Fibroblast of lung (primary cell): ENCODE measurements at places on chromosomes 2 and 18. TPM values are rescaled to one million over a fixed set of nuclear protein-coding genes. Genes with fewer than 3 reads are reported as not detected.

Gene CCDC74B
- 2.0 and 3.1 TPM in 2 replicates for total RNA-seq

DNA sequence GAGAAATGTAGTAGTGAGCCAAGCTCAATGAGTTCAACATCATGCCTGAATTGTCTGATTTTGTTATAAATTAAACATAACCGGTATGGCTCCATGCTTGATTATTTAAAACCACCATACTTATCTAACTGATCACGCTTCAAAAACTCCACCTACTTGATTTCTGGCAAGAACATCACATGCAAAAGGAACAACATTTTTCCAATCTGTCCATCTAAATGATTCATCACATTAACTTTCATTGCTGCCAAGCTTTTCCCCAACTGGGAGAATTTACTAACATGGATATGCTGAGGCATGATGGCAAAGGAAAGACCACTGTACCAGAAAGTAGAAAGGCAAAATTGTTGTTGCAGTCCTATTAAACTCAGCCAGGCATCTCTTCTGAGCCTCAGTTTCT lies 286.8 kb downstream of the TRIB2 start:
- H3K36me3 ChIP-seq, result no peaks in the 10 kb centered on the region
- no peak for DNase-seq
- no peak overlapping the region for H3K4me3 ChIP-seq
- H3K27ac ChIP-seq, result no peak overlapping the region
- no peaks in the 10 kb centered on the region for H3K27me3 ChIP-seq

GRCh38 chr2:75632091-75632701 lies 14.4 kb upstream of the MRPL19 start:
- H3K27ac ChIP-seq, result no peak overlapping the region
- H3K4me1 ChIP-seq, result peaks cover 2% of the 10 kb centered on the region
- DNase-seq, result no peak
- peak overlapping the region; percentile 29 for H3K4me3 ChIP-seq
- no peaks in the 10 kb centered on the region for H3K36me3 ChIP-seq

- no peaks in the 10 kb centered on the region for H3K4me1 ChIP-seq
- peak; percentile 55 for DNase-seq
- no peaks in the 10 kb centered on the region for H3K27me3 ChIP-seq
- no peak overlapping the region for H3K27ac ChIP-seq
These were observed 20.0 kb upstream of the KYNU start for GRCh38 chr2:142857256-142858164.

Gene TUBB8B
- not detected in 2 replicates for total RNA-seq

DNA sequence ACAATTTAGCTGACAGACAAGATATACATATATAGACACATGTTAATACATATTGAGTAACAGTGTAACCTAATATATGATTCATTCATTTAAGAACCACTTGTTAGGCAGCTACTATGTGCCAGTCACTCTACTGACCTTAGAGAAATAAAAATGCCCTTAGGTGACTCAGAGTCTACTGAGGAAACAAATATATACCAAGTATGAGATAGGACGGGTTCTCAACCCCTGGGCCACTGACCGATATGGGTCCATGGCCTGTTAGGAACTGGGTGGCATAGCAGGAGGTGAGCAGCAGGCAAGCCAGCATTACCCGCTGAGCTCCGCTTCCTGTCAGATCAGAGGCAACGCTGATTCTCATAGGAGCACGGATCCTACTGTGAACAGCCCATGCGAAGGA lies 14.8 kb downstream of the STRN start:
- no peak overlapping the region for H3K4me3 ChIP-seq
- H3K27me3 ChIP-seq, result no peaks in the 10 kb centered on the region
- DNase-seq, result peak; percentile 31
- no peak overlapping the region for H3K27ac ChIP-seq

- H3K27ac ChIP-seq, result no peak overlapping the region
- DNase-seq, result no peak
- peaks cover 18% of the 10 kb centered on the region for H3K4me1 ChIP-seq
- no peaks in the 10 kb centered on the region for H3K27me3 ChIP-seq
- H3K36me3 ChIP-seq, result peaks cover 12% of the 10 kb centered on the region
- H3K4me3 ChIP-seq, result no peak overlapping the region
These were observed 115.3 kb upstream of the ITGB6 start for GRCh38 chr2:160315337-160315736.

GRCh38 chr2:212157012-212157411 lies 381.6 kb downstream of the ERBB4 start:
- DNase-seq, result peak; percentile 64
- H3K4me1 ChIP-seq, result no peaks in the 10 kb centered on the region
- no peaks in the 10 kb centered on the region for H3K27me3 ChIP-seq
- H3K27ac ChIP-seq, result no peak overlapping the region

DNA sequence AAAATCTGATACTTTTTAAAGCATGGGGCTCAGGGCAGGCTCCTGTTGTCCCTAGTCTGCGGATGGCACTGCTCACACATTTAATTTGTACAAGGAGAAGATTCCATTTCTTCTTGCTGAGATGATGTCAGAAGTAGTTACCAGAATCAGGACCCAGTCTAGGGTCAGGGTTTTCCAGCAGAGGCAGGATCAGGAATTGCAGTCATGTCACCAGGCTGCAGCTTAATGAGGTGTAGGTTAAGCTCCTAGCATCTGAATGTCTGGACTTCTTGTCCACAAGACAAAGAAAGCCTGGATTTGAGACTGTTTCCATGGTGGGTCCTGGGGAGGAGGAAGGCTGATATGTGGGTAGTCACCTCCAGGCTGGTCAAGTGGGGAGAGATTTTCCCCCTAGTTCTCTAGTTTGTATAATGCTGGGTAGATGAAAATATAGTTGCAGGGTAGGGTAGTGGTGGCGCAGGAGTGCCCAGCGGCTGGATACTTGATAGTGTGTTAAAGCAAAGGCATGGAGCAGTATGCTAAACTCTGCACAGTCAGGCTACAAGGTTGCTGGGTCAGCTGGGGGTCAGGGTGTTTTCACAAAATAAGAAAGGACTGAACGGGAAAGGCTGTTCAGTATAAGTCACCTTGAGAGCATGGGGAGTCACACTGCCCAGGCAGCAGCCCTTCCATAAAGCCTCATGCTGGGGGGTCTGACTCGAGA lies 148.4 kb downstream of the PRKCE start:
- no peak for DNase-seq
- H3K4me1 ChIP-seq, result no peaks in the 10 kb centered on the region
- no peak overlapping the region for H3K4me3 ChIP-seq
- H3K27ac ChIP-seq, result no peak overlapping the region
- no peaks in the 10 kb centered on the region for H3K27me3 ChIP-seq

- no peak overlapping the region for H3K4me3 ChIP-seq
- H3K4me1 ChIP-seq, result peaks cover 7% of the 10 kb centered on the region
- no peaks in the 10 kb centered on the region for H3K27me3 ChIP-seq
- H3K27ac ChIP-seq, result no peak overlapping the region
These were observed 38.4 kb upstream of the ZSWIM2 start for GRCh38 chr2:186887107-186888090.

DNA sequence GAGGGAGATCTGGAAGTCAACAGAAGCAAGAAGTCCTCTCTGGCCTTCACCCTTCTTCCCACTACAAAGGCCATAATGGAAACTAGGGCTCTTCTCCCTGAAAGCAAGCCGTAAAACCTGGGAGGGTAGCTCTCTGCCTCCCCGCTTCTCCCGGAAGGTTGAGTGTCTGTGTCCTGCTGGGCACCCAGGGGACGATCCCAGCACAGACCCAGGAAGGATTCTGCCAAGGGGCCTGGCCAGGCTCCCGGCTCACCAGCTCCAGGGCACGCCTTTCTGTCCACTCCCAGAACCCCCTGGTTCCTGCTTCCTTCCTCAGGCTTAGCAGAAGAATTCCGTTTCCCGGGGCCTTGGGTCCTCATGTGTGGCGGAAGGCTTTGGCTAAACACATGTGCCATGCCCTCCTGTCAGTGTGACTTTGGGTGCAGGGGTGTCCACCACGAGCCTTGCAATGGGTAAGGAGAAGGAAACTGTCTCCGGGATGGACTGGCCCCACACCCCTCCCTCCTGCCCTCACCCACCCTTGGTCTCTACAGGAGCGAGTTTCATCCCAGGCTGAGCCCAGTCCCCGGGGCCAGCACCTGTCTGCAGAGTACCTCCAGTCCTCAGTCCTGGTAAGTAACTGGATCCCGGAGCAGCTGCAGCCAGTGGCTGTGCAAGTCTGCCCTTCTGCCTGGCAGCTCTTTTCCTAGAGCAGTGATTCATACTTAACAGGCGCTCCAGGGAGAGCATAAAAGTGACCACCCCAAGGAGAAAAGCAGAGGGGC lies 135.8 kb downstream of the TPO start:
- no peak overlapping the region for H3K4me3 ChIP-seq
- peak; percentile 15 for DNase-seq
- no peak overlapping the region for H3K27ac ChIP-seq
- no peaks in the 10 kb centered on the region for H3K36me3 ChIP-seq
- H3K4me1 ChIP-seq, result peaks cover 7% of the 10 kb centered on the region

GRCh38 chr2:198282061-198282460 lies 477.7 kb downstream of the PLCL1 start:
- no peaks in the 10 kb centered on the region for H3K4me1 ChIP-seq
- H3K36me3 ChIP-seq, result no peaks in the 10 kb centered on the region
- DNase-seq, result no peak
- no peaks in the 10 kb centered on the region for H3K27me3 ChIP-seq
- no peak overlapping the region for H3K27ac ChIP-seq
- no peak overlapping the region for H3K4me3 ChIP-seq

DNA sequence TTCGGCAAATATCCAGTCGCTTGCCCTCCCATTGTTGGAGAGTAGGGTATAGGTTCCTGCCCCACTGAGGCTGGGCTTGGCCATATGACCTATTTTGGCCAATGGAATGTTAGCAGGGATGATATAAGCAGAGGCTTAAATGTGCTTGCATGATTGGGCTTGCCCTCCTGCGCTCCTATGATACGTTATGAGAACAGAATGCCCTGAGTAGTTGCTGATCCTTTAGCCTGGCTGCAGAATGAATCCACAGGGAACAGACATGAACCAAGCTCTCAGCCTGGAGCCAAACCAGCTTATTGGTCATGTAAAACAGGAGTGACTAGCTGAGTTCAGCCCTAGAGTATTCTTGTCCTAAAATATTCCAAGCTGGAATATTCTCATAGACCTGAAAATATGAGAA lies 34.8 kb upstream of the IMP4 start:
- H3K4me1 ChIP-seq, result no peaks in the 10 kb centered on the region
- no peaks in the 10 kb centered on the region for H3K27me3 ChIP-seq
- H3K27ac ChIP-seq, result no peak overlapping the region
- DNase-seq, result no peak
